ENCODE measurements at places on chromosomes 4 and X. TPM values are rescaled to one million over a fixed set of nuclear protein-coding genes. Genes with fewer than 3 reads are reported as not detected.

Gene ALB
- total RNA-seq = 117,834 TPM

Gene GK
- 31.8 TPM for total RNA-seq

Gene VCX2
- not detected for total RNA-seq

Gene SERPINA7
- 124 TPM for total RNA-seq

Gene GPR34
- total RNA-seq = 3.2 TPM

Gene BRS3
- not detected for total RNA-seq

Gene GAGE12H
- total RNA-seq = not detected

Gene ATP10D
- 8.4 TPM for total RNA-seq

Gene QRFPR
- not detected for total RNA-seq

Gene SPATA4
- not detected for total RNA-seq

Gene AFP
- 1.7 TPM for total RNA-seq

Gene PDCL2
- total RNA-seq = not detected

Gene UVSSA
- total RNA-seq = 9.7 TPM

Gene SPANXB1
- total RNA-seq = not detected

Gene FGA
- total RNA-seq = 15,902 TPM

Gene RPA4
- 0.38 TPM for total RNA-seq

Gene MAGEE2
- not detected for total RNA-seq

Gene COPS4
- total RNA-seq = 13.3 TPM

Gene RAB9B
- 0.16 TPM for total RNA-seq

Gene CYLC1
- total RNA-seq = not detected

Gene PTTG2
- total RNA-seq = not detected

Gene ADH7
- not detected for total RNA-seq

Gene NLGN3
- total RNA-seq = 0.25 TPM

Gene MAOA
- total RNA-seq = 85.7 TPM

Gene PACRGL
- 5.8 TPM for total RNA-seq

Gene CCDC149
- total RNA-seq = 5.5 TPM

Gene PRIMPOL
- total RNA-seq = 5.0 TPM

Gene NPY2R
- not detected for total RNA-seq

Gene TRMT2B
- 7.4 TPM for total RNA-seq

Gene S100P
- total RNA-seq = 0.59 TPM

Gene PIGA
- 12.5 TPM for total RNA-seq

Gene HSFX4
- not detected for total RNA-seq

Gene CITED1
- total RNA-seq = not detected

Gene PLS3
- 92.3 TPM for total RNA-seq

Gene FAM241A
- total RNA-seq = 0.99 TPM

Gene HEPH
- total RNA-seq = 2.3 TPM

Gene NPNT
- total RNA-seq = 1.00 TPM

Gene KLHL4
- total RNA-seq = 0.33 TPM

Gene CT45A1
- not detected for total RNA-seq

Gene UGT2B15
- 131 TPM for total RNA-seq

Gene SLC10A6
- total RNA-seq = 0.17 TPM

Gene VSIG1
- not detected for total RNA-seq

Gene CXCL1
- 0.42 TPM for total RNA-seq

Gene KLHL34
- total RNA-seq = 0.10 TPM

Gene PNMA5
- not detected for total RNA-seq

Gene SMS
- 24.1 TPM for total RNA-seq

Gene NRK
- not detected for total RNA-seq

Gene NSG1
- total RNA-seq = not detected

Gene CENPE
- not detected for total RNA-seq
